Stimulated activated CD8-positive, alpha-beta memory T cell treated with anti-CD3 and anti-CD28 coated beads, Interleukin-4, amount 100 ng/mL, for 48 hours (primary cell): ENCODE measurements at places on chromosomes 6 and 20.
A peak's percentile ranks its signal among the peaks of the same experiment; 100 is the strongest.

DNA sequence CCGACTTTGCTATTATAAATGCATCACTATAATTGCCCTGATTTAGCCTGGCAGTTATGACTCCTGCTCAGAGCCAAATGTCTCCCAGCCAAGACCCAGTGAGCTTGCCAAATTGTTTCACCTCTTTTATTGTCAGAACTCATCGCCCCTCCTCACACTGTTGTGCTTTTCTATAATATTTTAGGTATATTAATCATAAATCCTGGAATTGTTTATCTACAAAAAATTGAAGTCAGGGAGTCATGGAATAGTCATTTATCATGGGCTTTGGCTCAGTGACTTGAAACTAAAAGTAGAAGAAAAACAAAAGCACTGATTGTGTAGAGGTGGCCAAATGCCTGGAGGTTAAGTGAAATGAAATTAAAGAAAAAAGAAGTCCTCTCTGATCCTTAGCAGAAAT is 85.6 kb downstream of the PFDN4 start:
- no peak for DNase-seq

DNA sequence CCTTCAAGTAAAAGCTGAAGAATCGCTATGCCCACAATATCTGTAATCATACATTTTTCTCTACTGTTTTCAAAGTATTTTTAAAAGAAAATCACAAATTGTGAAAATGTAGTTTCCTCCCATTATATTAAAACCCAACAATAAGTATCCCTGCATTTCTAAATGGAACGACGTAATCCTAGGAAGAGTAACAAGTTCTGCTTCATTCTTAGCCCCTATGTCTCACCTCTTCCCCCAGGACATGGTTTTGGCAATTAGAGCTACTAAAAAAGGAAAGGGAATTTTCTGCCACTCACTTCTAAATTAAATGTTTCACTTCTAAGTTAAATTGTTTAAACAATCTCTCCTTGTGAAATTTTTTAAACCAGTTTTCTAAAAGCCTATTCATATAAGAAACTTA is 47.4 kb downstream of the TBPL1 start:
- DNase-seq: no peak

DNA sequence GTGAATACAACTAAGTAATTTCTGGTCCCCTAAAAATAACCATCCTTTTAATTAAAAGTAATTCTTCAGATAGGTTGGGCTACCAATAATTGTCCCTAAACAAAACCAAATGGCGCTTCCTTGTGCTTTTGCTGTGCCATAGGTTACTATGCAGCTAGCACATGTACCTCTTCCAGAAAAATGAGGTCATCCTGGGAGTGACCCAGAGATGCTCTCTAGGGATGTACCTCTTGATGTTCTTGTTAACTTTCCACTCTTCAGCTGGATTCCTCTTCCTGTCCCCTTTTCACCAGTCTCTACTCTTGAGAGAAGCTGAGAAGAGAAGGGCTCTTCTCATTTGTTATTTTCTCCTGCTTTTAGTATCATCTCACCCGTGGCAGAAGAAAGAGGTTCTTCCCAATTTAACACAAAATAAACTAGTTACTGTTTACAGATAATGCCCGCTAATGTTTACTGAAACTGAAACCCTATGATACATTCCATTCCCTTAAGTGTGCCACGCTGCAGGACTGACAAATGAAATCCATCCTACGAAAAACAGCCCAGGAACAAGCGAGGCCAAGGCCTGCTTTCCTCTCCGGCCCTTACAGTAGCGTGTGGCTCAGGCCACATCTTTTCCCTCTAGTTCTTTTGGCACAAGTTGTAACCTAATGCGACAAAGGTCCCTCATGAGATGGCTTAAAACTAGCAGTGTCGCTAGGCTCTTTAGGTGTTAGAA is 24.2 kb downstream of the MRS2 start:
- no peak for DNase-seq

DNA sequence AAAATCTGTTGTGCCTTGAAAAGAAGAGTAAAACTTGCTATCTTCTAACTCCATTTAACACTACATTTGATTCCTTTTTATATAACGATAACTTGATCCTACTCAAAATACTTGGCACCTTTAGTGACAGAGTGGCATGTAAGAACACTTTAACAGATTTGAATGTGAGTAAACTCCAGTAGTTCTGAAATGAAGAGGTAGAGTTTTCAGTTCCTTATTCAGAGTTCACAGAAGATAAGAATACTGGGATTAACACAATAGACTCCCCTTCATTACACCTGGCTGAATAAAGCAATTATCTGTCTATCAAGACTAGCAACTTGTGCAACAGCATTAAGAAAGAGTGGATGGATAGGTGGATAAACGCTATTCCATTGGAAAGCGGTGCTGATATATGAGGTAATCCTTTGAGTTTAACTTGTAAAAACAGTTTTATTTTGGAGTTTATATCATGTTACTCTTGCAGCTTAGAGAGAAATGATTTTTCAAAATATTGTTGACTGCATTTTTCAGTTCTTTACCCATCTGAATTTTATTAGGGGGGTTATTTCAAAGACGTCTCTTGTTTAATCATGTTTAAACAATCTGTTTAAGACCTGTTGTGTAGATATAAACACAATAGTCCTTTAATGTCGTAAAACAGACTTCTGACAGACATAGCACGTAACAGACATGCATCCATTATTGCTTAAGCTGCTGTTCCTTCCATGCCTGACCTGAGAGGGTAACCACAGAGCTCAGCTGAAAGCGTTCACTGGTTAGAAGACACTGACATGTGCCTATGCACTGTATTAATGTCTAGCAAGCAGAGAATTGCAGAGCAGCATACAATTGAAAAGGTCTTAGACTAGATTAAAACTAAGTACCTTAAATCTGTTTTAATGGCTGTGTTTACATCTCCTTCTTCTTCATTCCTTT is 102.4 kb upstream of the SUPT3H start:
- no peak for DNase-seq

DNA sequence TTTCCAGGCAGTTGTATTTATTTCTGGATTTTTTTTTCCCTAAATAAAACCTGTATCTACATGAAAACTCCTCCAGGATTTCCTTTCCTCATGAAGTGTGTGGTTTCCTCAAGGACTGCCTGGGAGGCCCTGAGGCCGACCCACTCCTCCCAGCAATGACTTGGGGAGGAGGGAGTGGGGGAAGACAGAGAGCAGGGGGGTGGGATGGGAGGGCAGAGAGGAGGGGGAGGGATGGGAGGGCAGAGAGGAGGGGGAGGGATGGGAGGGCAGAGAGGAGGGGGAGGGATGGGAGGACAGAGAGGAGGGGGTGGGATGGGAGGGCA is 161.8 kb upstream of the AGPAT4 start:
- DNase-seq: no peak

GRCh38 chr6:56403745-56404144 is 156.4 kb upstream of the COL21A1 start:
- no peak for DNase-seq

DNA sequence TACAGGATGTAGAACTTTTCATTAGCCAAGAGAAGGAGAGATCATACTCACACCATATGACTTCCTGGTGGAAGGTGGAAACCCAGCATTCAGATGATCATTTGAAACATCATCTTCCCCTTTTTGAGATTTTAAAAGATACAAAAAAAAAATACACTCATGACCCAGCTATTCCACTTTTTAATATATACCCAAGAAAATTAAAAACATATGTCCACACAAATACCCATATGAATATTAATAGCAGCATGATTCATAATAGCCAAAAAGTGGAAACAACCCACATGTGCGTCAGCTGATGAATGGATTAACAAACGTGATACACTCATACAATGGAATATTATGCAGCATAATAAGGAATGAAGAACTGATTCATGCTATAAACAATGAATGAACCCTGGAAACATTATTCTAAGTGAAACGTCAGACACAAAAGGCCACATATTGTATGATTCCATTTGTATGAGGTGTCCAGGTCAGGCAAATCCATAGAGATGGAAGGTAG is 130.0 kb upstream of the SGK1 start:
- no peak for DNase-seq

GRCh38 chr20:37385659-37386504 is 39.9 kb downstream of the SRC start:
- no peak for DNase-seq

GRCh38 chr6:158737082-158737709 is 82.0 kb downstream of the EZR start:
- no peak for DNase-seq

DNA sequence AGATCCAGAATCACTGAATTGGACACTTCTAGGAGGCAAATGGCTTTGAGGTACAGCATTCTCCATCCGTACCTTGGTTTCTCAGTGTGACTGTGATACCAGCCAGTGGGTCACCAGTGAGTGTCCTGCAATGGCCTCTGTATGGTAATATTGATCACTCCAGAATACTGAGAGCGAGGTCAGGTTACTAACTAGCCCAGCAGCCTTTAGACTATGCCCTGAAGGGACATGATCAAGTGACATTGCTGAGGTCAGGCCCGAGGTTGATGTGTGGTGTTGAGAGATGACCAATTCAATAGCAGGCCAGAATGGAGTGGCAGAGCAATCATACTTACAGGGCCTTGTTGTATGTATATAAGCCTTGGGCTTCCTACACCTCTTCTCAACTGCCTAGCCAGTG is 476.0 kb downstream of the KHDRBS2 start:
- DNase-seq: no peak

DNA sequence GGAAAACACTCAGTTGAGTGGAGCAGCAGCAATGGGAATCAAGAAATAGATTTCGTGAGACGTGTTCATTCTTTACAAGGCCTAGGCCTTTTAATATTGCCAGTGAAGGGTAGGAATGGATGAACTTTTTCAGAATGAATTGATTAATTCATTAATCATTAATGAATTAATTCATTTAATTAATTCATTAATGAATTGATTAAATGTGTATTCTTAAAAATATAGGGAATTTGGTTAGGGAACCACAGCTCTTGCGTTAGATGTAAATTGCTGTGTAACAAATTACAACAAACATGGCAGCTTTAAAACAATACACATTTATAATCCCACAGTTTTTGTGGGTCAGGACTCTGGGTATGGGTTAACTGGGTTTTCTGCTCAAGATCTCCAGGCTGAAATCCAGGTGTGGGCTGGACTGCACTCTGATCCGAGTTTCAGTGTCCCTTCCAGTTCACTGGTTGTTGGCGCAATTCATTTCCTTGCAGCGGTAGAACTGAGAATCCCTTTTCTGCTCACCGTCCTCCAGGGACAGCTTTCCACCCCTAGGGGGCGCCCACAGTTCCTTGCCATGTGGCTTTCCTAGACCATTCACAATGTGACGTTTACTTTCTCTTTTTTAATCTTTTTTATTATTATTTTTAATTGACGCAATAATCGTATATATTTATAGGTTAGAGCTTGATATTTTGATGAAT is 32.8 kb upstream of the BCAS1 start:
- peak; percentile 94 for DNase-seq

- no peak for DNase-seq
These were observed 73.6 kb upstream of the ADTRP start for GRCh38 chr6:11852061-11852651.

- no peak for DNase-seq
These were observed 897.8 kb downstream of the EPHA7 start for GRCh38 chr6:92521553-92521952.

GRCh38 chr6:167554854-167555253 is 230.0 kb downstream of the TTLL2 start:
- DNase-seq: no peak

GRCh38 chr6:97914912-97915311 is 631.9 kb upstream of the MMS22L start:
- no peak for DNase-seq

DNA sequence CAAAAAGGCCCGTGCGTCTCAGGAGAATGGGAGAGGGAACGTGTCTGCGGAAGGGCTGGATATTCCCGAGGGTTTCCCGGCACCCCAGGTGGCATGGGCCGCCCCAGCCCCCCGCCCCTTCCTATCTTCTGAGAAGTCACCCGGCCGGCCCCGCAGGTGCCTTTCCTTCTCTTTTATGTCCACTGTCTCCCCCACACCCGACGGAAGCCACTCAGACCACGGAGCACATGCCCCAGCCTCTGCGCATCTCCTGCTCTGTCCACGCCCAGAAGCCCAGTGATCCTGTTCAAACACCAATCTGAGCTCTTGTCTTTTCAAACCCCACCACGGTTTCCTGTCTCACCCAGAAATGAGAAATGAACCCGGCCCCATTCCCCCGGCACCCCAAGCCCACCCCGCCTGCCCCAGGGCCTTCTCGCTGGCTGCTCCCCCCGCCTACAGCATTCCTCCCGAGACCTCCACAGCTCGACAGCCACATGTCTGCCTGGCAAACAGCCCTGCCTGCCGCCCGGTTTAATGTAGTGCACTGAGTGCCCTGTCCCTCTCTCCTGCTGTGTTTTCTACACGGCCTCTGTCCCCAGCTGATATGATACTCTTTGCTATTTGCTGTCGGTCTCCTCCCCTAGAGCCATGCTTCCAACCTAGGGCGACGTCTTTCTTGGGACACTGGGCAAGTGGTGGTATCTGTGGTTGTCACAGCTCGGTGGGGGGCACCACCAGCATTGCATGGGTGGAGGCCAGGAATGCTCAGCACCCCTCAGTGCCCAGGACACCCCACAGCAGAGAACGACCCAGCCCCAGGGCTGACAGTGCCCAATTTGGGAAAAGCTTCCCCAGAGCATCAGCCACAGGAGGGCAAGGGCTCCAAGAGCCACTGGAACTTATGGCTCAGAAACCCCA is 182.7 kb downstream of the TAF4 start:
- no peak for DNase-seq

DNA sequence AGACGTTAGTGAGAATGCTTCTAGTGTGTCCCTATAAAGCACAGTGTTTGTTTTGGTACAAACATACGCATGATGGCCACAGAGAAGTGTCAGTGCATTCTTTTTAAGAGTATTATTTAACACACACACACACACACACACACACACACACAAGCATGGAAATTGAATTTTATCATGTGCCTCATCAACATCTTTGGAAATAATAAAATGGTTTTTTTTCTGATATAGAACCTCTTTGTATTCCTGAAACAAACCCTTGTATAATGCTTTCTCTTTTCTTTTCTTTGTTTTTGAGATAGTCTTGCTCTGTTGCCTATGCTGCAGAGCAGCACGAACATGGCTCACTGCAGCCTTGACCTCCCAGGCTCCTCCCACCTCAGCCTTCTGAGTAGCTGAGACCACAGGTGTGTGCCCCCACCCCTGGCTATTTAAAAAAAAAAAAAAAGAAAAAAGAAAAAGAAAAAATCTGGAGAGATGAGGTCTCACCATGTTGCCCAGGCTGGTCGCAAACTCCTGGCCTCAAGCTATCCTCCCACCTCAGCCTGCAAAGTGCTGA is 116.2 kb upstream of the SYNDIG1 start:
- no peak for DNase-seq

DNA sequence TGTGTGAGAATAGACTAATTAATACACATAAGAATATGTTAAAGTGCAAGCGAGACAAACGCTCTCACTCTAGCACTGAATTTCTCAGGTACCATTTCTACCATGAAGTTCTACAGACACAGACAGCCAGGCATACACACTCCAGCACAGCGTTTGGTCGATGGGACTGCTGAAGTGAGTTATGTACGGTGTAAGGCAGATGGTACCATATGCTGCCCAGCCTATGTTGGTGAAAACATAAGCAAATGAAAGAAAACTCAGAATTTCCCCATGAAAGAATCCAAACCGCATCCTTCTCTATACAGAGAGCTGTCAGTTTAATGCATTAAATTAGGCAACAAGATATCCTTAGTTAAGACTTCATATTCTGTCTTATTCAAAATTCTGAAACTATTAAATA is 34.9 kb downstream of the AGPAT4 start:
- DNase-seq: no peak
